ENCODE measurements at places on chromosomes 5 and 9. TPM values are rescaled to one million over a fixed set of nuclear protein-coding genes. Genes with fewer than 3 reads are reported as not detected.

POLE3 gene
- polyA plus RNA-seq, result 75.6 TPM

SNCB gene
- not detected for polyA plus RNA-seq

AOPEP gene
- 58.7 TPM for polyA plus RNA-seq

SPATA31D3 gene
- polyA plus RNA-seq, result not detected

LMX1B gene
- 17.0 TPM for polyA plus RNA-seq

GDF9 gene
- polyA plus RNA-seq, result 2.0 TPM

PHYHD1 gene
- 57.0 TPM for polyA plus RNA-seq

VLDLR gene
- polyA plus RNA-seq, result 27.0 TPM

CNTNAP3 gene
- polyA plus RNA-seq, result 3.8 TPM

MARCHF11 gene
- 5.7 TPM for polyA plus RNA-seq

PCDHB16 gene
- 5.0 TPM for polyA plus RNA-seq

F2RL1 gene
- 38.2 TPM for polyA plus RNA-seq

FAM151B gene
- 2.5 TPM for polyA plus RNA-seq

GARIN3 gene
- polyA plus RNA-seq, result not detected

ZNF474 gene
- 0.71 TPM for polyA plus RNA-seq

SVEP1 gene
- 6.1 TPM for polyA plus RNA-seq

DNAJB5 gene
- polyA plus RNA-seq, result 11.7 TPM

HAPLN1 gene
- 9.6 TPM for polyA plus RNA-seq

ZNF354C gene
- polyA plus RNA-seq, result 20.0 TPM

EPB41L4A gene
- 23.0 TPM for polyA plus RNA-seq

IL3 gene
- polyA plus RNA-seq, result not detected

RPL7A gene
- polyA plus RNA-seq, result 2,744 TPM

PCDHB1 gene
- polyA plus RNA-seq, result 0.08 TPM

SPINK6 gene
- polyA plus RNA-seq, result not detected

IFNA17 gene
- not detected for polyA plus RNA-seq

SPAG8 gene
- 7.0 TPM for polyA plus RNA-seq

PCDHAC2 gene
- 0.61 TPM for polyA plus RNA-seq

TMC1 gene
- polyA plus RNA-seq, result 0.55 TPM

C9orf40 gene
- 6.8 TPM for polyA plus RNA-seq

LCN15 gene
- polyA plus RNA-seq, result not detected

CD74 gene
- 317 TPM for polyA plus RNA-seq

ZSWIM6 gene
- 25.5 TPM for polyA plus RNA-seq

SPATA31C2 gene
- 0.54 TPM for polyA plus RNA-seq

PCDHB8 gene
- 4.2 TPM for polyA plus RNA-seq
